ENCODE measurements at places on chromosomes 4 and X.

GRCh38 chr4:177461606-177462005, 19.4 kb upstream of the AGA start:
- no peak for DNase-seq

GRCh38 chrX:1591863-1592469, 562 bp downstream of the AKAP17A start:
- no peak for DNase-seq

DNA sequence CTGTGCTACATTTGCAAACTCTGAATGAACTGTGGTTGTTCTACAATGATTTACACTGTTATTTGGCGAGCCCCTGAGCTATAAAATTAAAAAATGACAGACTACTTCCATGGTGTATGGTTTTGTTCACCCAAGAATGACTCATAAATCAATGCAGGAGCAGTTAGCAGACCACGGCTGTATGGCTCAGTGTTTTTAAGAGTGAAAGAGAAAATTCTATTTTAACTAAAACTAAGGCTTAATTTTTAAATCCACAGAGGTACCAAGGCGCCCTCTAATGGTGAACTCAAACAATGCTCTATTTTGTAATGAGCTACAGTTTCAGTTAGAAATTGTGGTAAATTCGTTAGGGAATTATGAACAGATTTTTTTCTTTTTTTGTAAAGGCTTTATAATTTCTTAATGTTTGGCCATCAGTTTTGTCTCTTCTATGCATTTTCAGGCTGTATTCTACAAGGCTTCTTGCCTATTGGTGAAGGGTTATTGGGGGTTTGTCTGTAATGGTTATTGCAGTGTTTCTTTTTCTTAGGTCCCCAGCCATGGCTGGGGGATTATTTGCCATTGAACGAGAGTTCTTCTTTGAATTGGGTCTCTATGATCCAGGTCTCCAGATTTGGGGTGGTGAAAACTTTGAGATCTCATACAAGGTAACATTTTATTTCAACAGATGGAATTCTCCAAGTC, 32.5 kb downstream of the HMGB2 start:
- no peak for DNase-seq

DNA sequence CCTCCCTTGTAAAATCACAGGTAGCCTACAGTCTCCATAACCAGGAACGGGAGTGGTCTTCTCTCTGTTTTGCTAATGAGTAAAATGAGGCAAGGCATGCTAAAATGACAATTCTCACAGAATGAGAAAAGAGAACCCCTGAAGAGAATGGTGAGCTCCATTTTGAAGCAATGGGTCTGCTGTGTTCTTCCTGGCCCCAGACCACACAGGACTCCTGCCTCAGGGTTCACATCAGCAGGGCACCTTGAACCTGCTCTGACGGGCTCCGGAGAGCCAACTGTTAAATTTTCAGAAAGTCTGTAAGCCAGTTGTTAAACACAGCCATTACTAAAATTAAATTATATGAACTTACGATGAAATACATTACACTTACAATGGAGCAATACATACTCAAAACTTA, 32.1 kb upstream of the RBM47 start:
- DNase-seq, result no peak

- no peak for DNase-seq
Measured at GRCh38 chr4:142567620-142568451, 278.3 kb downstream of the INPP4B start.

DNA sequence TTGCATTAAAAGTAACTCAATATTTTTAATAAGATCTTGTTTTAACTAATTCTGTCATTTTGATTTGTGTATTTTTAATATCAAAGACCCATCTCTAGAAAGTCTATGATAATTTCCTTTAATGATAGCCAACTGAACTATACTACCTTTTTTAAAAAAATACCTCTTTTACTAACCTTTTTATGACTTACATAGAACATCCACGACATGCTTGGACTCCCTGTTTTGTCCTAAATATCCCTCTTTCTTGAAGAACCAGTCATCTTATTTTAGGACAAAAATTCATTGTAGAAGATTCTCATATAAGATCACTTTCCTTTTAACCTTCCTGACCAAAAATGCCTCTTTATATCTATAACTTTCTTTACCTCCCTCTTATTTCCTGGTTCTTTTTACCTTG, 76.8 kb upstream of the GC start:
- no peak for DNase-seq

GRCh38 chr4:165293061-165293460, 34.4 kb upstream of the MSMO1 start:
- DNase-seq, result no peak

DNA sequence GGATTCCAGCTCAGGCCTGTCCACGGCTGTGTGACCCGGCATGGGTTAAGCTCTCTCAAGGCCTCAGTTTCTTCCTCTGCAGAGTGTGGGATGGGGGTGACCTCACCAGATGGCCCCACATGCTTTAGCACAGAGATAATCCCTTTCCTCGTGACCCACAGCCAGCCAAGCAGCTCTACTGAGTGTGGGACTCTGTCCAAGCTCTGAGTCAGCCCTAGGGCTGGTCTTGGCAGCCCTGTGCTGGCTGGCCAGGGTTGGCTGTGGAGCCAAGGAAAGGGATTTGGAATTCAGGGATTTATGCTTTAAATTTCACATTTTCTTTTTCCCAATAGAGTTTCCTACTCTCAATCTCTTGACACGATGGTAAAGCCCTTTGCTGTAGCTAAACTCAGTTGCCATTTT, 19.7 kb upstream of the SPON2 start:
- no peak for DNase-seq

- no peak for DNase-seq
Measured at GRCh38 chrX:103175944-103176753, 38.8 kb upstream of the BEX4 start.

- DNase-seq, result no peak
Measured at GRCh38 chrX:115535421-115535820, 25.6 kb upstream of the PLS3 start.

DNA sequence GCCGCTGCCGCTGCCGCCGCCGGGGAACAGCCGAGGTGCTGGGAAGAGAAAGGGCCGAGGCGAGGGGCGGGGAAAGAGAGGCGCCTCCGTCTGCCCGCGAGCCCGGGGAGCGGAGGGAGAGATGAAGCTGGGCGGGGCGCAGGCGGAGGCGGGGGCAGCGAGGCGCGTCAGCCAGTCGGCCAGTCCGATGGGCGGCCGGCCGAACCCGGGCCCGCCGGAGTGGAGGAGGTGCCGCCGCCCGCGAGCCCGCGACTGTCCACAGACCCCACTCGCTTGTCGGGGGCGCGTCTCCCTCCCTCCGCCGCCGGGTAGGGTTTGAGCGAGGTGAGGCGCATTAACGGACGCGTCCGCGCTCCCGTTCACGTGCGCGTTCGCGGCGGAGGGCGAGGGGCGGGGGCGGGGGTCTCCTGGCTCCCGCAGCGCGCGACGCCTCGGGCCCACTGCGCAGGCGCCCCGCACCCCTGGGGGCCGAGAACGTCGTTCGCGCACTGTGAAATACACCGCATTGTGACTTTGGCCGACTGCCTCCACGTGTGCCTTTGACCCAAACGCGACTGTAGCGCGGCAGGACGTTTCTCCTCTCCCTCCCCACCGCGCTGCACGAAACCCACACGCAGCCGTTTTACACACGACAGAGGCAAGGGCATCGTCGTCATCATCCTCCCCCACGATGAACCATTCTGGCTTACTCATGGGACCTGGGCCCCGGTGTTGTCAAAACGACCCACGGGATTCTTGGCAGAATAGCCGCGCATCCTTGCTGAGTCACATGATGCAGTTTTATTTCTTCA, at the start of gene NUDT11:
NUDT11 (minus strand) TSS at position 92 of the 791 bp plus-strand sequence. CDS start 148 bp downstream, outside the sequence.
- no peak for DNase-seq

DNA sequence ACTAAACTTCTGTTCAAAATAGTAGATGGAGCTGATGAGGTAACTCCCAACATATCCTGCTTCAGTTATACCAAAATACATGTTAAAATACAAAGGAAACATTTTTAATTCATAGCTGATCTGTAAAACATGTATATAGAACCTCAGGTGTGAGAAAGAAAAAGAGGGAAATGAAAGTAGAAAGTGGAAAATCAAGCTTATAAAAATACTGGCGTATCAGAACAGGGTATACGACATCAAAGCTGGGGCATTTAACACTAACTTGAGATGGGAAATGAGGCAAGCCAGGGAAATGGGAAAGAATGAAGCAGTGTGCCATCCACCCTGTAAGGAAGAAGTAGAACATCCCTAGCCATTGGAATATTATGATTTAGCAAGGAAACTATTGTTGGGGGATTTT, 767.5 kb downstream of the DMD start:
- DNase-seq, result no peak

GRCh38 chr4:163923092-163923491, 428.6 kb downstream of the TMA16 start:
- no peak for DNase-seq

GRCh38 chr4:173508386-173509035, 21.5 kb downstream of the HAND2 start:
- no peak for DNase-seq

DNA sequence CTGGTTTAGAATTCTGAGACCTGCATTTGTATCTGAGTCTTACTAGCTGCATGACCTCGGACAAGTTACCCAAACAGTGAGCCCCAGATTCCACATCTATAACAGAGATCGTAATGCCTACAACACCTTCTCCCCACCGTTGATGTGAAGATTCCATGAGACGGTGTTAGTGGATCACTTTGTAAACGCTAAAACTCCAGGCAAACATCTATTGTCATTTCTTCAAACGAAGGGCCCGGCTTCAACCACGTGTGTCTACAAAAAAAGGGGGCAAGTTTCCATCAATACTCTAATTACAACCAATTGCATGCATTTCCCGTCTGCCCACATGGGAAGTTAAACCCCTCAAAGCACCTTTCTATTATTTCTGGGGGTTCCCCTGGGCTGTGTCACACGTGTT, 99.1 kb upstream of the ENPP6 start:
- no peak for DNase-seq

DNA sequence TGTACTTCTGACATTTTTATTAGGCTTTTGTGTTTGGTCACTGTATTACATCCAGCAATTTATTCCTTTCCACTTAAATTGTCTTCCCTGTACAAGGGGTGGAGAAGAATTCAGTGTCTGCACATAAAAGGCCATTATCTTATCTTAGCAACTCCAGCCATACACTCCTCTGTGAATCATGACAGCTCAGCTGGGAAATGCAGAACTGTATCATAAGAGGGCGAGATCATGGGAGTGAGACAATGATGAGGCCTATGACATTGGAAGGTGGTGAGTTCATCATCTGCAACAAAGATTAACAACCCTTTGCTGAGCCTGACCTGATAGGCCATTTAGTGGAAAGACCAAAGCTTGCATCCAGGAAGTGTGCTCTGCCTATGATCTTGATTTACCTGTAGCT, 33.3 kb downstream of the SLIT2 start:
- DNase-seq, result no peak

DNA sequence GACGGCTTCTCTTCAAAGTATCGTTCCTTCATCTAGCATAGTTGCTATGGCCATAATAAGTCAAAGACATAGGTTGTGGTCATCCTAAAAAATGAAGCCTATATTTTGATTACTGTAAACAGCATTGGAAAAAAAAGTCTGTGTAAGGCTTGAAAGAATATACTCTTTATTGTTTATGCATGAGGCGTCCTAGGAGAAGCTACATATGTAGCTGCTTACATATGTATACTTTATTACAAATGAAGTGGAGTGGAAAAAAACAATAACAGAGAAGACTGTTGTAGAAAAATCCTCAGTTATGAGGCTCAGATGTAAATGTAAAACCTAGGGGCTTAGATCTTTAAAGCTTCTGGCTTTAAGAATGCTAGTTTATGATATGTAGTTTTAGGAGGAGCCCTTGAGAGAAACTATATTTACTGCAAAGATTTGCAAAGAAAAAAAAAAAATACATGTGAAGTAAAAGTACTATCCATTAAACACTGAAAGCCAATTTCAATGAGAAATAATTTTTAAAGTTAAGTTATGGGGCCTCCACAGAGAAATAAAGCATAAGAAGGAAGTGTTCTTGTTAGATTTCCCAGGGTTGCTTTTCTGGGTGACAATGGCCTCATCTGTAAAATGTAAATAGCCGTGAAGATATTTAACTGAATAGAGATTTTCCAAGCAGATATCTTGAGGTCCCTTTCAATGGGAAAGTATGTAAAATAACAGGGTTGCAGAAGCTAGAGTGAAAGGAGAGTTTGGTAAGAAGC, 598.2 kb downstream of the TRIML1 start:
- DNase-seq, result no peak

DNA sequence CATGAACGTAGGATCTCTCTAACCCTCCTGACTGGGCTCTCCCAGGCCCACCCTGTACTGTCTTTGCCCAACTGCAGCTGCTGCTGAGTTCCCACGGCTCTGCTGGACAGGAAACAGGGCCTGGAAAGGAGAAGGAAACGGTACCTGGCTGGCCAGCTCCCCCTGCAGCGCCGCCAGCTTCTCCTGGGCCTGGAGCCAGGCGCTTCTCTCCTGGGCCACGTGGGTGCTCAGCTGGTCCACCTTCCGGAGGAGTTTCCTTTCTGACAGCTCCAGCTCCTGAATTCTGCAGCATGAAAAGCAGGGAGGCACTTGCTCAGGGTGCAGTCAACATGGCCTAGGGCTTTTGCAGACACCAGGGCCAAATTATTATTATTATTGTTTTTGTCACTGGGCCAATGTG, 6.5 kb downstream of the C4orf50 start:
- no peak for DNase-seq

DNA sequence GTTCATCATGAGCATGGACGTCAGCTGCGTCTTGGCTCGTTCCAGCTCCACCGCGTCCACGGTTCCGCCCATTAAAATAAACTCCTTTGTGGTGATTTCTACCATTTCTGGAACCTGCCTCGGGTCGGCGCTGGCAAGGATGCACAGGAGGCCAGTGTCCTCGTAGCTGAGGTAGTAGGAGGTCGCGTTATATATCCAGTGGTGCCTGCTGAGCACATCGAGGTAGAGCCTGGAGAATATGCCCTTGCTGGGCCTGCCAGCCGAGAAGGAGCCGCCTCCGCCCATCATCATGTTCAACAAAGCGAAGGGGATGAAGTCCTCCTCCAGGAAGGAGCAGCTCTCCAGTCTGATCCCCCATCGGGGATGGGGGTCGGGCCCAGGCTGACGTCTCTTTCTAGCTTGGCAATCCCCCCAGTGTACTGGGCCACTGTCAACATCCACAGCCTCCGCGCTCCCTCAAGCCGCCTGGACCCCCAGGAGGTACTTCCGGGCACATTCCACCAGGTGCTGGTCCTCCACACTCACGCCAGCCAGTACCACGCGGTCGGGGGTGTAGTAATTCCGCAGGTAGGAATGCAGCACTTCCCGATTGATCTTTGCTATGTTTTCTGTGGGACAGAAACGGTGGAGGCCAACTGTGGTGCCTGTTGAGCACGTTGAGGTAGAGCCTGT, 120.9 kb upstream of the GRID2 start:
- no peak for DNase-seq

DNA sequence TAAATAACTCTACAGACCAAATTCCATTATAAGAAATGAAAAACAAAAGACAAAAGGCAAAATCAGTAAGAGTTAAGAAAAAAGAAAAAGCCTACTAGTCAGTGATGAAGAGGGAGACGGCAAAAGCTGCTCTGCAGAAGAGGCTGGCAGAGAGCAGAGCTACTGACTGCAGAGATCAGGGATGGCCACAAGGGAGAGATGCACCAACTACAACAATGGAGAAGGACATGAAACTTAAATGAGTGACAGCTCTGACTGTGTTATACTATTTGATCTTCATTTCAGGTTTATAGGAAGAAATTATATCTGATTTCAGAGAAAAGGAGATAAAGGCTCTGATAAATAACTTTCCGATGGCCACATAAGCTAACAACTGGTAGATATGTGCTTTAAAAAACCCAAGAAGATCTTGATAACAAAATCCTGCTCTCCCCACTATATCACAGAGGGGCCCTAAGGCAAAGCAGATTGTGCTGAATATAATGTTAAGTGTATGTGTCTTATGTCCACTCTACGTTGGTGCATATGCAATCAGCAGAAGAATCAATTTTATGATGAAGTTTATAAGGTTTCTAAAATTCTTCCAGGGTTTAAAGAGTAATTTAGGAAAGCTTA, 58.4 kb upstream of the COX18 start:
- DNase-seq, result no peak

All from esophagus squamous epithelium (tissue), 5 donors.